ENCODE measurements at places on chromosomes 11 and 22. TPM values are rescaled to one million over a fixed set of nuclear protein-coding genes. Genes with fewer than 3 reads are reported as not detected.

Gene TSSK2
- total RNA-seq: not detected

Gene CARD16
- total RNA-seq: 9.0 TPM

Gene TTLL1
- total RNA-seq: 8.7 TPM

Gene VSIG2
- 0.60 TPM for total RNA-seq

Gene PATE4
- not detected for total RNA-seq

Gene YPEL4
- total RNA-seq: 1.2 TPM

Gene GRIK4
- not detected for total RNA-seq

Gene EML3
- 43.1 TPM for total RNA-seq

Gene P2RX6
- 1.0 TPM for total RNA-seq

Gene OR52I2
- total RNA-seq: not detected

Gene KCNJ11
- total RNA-seq: 2.5 TPM

Gene TP53AIP1
- 20.6 TPM for total RNA-seq

All from suprapubic skin (tissue), 4 donors.